ENCODE measurements at places on chromosomes 16 and 17.

DNA sequence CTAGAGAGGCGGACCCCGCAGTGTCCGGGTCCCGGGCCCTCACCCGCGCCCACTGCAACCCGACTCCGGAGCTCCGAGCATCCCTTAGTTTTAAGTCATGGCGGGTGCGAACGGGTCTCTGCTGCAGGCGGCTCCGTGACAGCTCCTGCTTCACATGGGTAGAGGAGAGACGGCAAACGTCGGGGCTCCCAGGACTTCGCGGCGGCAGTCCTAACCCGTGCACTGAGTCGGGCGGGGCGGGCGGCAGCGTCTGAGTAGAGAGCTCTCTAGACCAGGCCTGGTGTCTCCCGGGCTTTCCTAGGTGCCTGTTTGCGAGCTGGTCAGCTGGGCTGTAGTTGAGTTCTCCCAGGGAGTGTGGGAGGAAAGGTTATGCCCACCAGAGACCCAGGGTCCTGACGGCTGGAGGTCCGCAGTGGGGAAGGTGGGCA lies 345 bp downstream of the TSC2 start:
- peak overlapping the region; percentile 22 for H3K27ac ChIP-seq
- H3K4me1 ChIP-seq = peaks cover 10% of the 10 kb centered on the region
- no peak for DNase-seq
- peak overlapping the region; percentile 88 for H3K4me3 ChIP-seq

GRCh38 chr17:79182176-79183042 lies 107.8 kb downstream of the ENGASE start:
- H3K27me3 ChIP-seq = peaks cover 29% of the 10 kb centered on the region
- no peaks in the 10 kb centered on the region for H3K4me1 ChIP-seq
- DNase-seq = no peak

GRCh38 chr16:28602529-28602928 lies 5.7 kb upstream of the SULT1A2 start:
- no peaks in the 10 kb centered on the region for H3K27me3 ChIP-seq
- H3K4me3 ChIP-seq = no peak overlapping the region
- DNase-seq = no peak

DNA sequence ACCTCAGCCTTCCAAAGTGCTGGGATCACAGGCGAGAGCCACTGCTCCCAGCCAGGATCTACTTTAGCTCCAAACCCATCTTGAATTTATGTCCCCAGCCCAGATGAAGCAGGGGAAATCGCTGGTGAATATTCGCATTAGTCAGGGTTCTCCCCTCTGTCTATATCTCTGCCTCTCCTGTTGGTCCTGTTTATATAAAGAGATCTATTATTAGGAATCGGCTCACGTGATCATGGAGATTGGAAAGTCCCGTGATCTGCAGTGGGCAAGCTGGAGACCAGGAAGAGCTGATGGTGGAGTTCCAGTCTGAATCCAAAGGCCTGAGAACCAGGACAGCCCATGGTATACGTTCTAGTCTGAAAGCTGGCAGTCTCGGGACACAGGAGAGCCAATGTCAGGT lies 382.8 kb downstream of the SEC14L1 start:
- H3K27me3 ChIP-seq = peaks cover 18% of the 10 kb centered on the region
- H3K27ac ChIP-seq = no peak overlapping the region
- no peaks in the 10 kb centered on the region for H3K4me1 ChIP-seq
- DNase-seq = no peak
- no peaks in the 10 kb centered on the region for H3K36me3 ChIP-seq
- no peak overlapping the region for H3K4me3 ChIP-seq

DNA sequence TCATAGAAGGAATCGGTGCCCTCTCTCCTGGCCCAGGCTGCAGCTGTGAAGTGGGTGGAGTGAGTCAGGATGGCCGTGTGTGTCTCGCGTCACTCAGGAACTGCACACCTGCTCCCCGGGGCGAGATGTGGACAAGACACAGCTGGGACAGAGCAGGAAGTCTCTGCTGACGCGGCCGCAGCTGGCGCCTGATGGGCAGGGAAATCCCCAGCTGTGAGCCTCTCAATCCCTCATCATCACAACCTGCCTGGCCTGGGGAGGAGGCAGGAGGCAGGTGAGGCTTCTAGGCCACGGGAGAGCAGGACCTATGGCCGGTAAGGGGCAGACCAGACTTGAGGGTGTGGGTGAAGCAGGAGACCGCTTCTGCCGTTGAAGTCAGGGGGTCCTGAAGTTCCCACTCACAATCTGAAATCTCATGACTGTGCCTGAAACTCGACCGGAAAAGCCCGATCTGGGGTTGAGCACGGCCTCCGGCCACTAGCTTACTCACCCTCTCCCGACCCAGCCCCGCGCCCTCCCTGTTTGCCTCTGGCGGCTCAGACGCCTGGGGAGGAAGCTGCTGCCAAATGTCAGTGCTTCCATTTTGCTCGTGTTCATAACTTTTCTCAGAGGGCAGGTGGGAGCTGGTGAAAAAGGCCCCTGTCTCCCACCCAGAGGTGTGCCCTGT lies 1.1 kb upstream of the TRPV3 start:
- no peaks in the 10 kb centered on the region for H3K36me3 ChIP-seq
- H3K27me3 ChIP-seq = no peaks in the 10 kb centered on the region
- H3K4me1 ChIP-seq = peaks cover 20% of the 10 kb centered on the region
- DNase-seq = peak; percentile 31
- peak overlapping the region; percentile 75 for H3K27ac ChIP-seq
- no peak overlapping the region for H3K4me3 ChIP-seq

DNA sequence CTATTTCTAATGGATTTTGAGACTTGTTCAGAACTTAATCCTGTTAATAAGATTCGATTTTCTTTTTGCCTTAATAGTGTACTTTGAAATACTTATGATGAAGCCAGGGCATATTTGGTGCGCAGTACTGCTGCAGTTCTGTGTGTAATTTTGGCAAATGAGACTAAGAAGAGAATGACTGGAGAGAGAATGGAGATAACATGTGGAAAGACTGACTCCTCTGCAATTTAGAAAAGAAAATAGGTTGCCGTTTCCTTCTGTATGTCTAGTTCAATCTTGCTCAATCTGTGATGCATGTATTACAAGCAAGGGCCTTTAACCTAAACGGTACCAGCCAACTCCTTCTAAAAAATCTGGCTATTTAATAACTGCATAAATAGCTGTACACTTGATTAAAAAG lies 285.1 kb upstream of the CDH11 start:
- H3K27me3 ChIP-seq = no peaks in the 10 kb centered on the region
- H3K4me1 ChIP-seq = no peaks in the 10 kb centered on the region
- DNase-seq = no peak
- H3K27ac ChIP-seq = no peak overlapping the region

Data from activated T-helper 2 cell treated with anti-CD3 and anti-CD28 coated beads, Interferon-gamma antibody, Interleukin-2, Interleukin-4, amounts not matched to agents 10 μg/mL and 5 μg/mL and 100 μg/mL, durations not matched to agents 14 hours and 24 hours and 36 hours (primary cell).